ENCODE measurements at places on chromosomes 12 and 14.

GRCh38 chr12:29066011-29066588, 83.0 kb upstream of the FAR2 start:
- no peak for DNase-seq

- DNase-seq: no peak
Measured at GRCh38 chr12:43106355-43106754, 445.6 kb downstream of the ADAMTS20 start.

GRCh38 chr14:55062517-55063351, 11.3 kb downstream of the MAPK1IP1L start:
- no peak for DNase-seq

DNA sequence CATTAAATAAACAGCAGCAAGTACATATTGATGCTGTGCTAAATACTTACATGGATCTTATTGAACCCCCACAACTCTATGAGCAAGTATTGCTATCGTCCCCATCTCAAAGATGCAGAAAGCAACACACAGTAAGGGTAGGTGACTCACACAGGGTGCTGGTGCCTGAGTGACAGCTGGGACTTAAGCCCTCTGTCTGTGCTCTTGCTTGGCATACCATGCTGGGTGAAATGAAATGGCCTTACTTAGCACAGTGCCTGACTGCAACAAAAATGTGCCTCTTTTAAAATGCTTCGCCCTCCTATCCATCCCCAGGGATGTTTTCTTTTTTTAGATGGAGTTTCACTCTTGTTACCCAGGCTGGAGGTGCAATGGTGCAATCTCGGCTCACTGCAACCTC, 788 bp downstream of the TEX52 start:
- no peak for DNase-seq

- no peak for DNase-seq
Measured at GRCh38 chr12:126147321-126147720, 1082.1 kb downstream of the AACS start.

DNA sequence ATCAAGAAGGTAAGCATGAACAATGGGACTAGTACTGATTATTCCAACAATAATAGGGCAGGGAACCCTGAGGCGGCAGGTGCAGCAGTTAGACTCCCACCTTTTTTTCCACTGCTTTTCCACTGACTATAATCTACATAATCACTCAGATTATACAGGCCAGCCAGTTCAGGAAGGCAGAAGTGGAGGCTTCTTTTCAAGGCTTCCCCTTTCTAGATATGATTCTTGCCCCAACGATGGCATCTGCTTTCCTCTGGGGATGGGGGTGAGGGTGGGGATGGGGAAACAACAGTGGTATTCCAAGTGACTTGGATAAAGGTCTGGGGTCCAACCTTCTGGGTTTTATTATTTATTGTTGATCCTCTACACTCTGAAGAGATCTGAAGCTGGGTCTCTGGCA, 331 bp downstream of the NCKAP1L start:
- DNase-seq: no peak

GRCh38 chr12:56333197-56333678, 562 bp downstream of the PAN2 start:
- DNase-seq: no peak

DNA sequence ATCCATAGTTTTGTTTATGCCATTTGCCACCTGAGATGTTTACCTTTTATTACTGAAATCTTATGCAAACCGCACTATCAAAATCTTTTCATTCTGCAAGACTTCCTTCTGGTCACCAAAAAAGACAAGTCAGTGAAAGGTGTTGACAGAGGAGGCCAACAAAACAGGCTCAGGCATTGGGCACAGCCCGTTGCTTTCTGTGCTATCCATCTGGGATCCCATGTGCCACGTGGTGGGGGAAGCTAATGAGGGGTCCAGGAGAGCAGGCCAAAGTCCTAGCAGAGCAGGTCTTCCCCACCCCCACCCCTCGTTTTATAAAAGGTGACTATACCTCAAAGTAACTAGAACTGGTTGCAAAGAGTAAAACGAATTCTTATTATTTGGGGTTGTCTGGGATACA, 1.2 kb downstream of the ALDH1L2 start:
- no peak for DNase-seq

GRCh38 chr12:116434155-116435011, 124.8 kb upstream of the MAP1LC3B2 start:
- no peak for DNase-seq

DNA sequence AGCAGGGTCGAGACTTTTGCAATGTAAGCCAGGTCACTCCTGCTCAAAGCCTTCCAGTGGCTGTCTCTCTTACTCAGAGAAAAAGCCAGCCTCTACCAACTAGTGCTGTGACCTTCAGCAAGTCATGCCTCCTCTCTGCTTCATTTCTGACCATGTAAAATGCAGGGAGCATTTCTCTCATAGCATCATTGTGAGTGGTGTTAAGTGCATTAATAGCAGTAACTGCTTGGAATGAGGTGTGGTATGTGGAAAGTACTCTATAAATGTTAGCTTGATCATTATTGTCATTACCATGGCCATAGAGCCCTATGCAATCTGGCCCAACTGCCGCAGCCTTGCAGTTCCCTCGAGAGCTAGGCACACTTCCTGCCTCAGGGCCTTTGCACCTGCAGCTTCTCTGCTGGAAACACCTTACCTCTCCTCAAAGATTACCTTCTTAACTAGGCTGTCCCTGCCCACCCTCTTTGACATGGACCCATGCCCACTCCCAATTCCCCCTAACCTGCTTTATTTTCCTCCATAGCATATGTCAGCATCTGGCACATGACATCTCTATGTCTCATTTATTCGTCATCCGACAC, 10.9 kb downstream of the PLEKHD1 start:
- DNase-seq: no peak

- DNase-seq: no peak
Measured at GRCh38 chr14:90809530-90810312, 6.5 kb downstream of the TTC7B start.

- DNase-seq: no peak
Measured at GRCh38 chr12:102009796-102010195, 52.0 kb downstream of the WASHC3 start.

DNA sequence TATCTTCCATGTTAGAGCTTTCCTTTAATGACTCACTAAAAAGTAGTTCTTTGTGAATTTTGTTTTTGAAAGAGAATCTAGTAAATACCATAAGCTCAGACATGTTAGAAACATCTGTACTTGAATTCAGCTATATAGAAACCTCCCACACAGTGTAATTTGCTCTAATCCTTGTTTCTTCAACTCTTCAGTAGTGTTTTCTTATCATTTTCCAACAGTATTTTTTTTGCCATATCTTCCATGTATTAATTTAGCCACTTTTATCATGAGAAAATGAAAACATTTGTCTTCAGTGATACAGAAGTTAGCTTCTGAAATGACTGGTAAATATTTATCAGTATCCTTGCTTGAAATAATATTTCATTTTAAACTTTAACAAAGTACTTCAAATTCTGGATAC, 73.6 kb downstream of the ARID2 start:
- no peak for DNase-seq

- DNase-seq: no peak
Measured at GRCh38 chr12:88896958-88897357, 316.7 kb upstream of the KITLG start.

DNA sequence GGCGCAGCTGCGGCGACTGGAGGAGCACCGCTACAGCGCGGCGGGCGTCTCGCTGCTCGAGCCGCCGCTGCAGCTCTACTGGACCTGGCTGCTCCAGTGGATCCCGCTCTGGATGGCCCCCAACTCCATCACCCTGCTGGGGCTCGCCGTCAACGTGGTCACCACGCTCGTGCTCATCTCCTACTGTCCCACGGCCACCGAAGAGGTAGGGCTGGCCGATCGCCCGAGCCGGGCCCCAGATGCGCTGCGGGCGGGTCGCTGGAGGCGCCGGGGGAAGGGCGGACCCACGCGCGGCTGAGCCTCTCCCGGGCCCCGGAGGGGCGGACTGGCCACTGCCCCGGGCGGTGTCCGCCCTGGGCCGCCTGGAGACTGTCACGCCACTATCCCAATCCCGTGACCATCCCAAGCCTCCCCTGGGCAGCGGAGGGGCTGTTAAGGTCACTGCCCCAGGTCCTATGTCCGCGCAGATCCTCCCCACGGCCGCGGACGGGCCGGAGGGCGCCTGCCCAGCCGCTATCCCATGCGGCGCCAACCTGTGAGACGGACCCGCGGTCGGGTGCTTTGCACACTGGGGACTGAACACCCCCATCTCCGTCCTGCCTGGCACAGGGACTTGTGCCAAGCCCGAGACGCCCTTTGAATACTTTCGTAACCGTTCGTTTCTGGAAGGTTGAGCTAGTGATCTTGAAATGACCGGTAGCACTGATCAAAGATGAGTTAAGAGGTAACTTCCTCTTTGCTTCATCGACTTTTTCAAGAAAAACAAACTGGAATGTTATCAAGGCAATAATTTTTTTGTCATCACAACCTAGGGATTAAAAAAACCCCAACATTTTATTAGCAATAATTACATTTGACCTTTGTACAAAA, 725 bp downstream of the CHPT1 start:
- DNase-seq: no peak

DNA sequence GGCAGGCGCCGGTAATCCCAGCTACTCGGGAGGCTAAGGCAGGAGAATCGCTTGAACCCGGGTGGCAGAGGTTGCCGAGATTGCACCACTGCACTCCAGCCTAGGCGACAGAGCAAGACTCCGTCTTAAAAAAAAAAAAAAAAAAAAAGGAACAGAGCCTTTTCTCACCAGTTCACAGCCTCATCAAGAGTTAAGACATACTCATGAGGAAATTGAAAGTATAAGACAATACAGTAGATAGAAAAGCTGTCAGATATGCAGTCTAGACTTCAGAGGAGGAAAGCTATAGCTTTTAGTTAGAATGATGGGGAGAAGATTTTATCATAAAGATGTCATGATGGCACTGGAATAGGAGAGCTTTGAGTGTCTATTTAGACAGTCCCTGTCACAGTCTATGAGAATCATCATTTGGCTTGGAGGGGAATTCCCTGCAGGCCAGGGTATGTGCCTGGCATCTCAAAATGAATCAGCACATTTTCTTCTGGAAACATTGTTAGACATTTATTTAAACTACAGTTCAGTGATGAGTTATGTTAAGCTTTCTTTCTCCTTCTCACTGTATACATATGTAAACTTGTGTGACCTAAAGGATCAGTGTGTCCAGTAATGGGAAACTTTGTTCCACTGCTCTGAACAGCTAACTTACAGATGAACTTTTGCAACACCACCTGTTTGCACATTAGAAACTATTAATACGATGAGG, 2.9 kb upstream of the RAB35 start:
- no peak for DNase-seq

- DNase-seq: no peak
Measured at GRCh38 chr12:22271023-22271422, 63.5 kb downstream of the ST8SIA1 start.

GRCh38 chr12:128613837-128614590, 209.7 kb downstream of the SLC15A4 start:
- DNase-seq: no peak

- no peak for DNase-seq
Measured at GRCh38 chr12:55676707-55677106, 31.0 kb downstream of the ITGA7 start.

- DNase-seq: no peak
Measured at GRCh38 chr12:115895247-115895646, 382.2 kb downstream of the MED13L start.

- DNase-seq: no peak
Measured at GRCh38 chr12:27751386-27752047, 28.5 kb upstream of the KLHL42 start.

- DNase-seq: no peak
Measured at GRCh38 chr14:77327111-77327510, 6.3 kb downstream of the GSTZ1 start.

DNA sequence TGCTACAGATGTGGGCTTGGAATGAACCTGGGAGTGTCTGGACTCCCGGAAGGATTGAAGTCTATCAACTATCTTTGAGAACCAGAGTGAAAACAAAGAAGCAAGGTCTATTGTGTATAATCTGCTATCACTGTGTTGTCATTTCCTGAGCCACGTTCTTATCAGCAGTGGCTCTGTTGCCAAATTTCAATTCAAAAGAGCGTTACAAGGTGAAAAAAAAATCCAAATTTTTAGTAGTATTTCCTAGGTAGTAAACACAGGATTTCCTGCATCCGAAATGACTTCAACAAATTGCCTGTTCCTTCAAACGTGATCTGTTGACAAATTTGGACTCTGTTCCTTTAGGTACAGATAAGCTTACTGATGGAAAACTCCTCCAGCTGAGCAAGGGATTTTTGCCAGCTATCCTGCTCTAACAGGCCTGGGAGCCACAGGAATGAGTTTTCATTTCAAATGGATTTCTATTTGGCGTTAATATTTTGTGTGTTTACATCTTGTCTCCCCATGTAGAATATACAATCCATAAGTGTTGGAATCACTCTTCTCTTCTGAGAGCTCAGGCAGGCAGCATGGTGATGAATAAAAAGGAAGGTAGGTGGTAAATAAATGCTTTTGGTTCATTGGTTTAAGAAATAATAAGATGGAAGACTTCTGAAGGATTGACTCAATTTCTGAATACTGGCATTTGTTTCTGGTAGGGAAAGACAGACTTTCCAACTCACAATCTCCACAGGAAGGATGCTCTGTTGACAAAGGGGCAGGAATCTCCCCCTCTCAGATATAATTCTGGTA, 58.5 kb downstream of the GPR135 start:
- no peak for DNase-seq

DNA sequence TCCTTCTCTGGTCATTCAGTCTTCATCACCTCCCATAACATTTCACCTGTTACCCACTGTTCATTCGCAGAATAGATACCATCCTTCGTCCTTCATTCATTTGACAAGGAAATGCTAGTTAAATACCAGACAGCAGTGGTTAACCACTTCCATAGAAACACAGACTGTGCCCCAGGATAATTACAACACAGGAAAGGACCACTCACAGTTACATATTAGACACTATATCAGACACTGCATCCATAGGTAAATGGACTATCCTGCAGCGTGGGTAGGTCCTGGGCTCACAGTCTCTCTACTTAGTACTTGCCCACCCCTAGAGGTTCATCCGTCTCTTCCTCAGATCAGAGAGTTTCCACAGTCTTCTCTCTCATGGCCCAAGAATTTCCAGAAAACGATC, 1044.6 kb downstream of the VRK1 start:
- DNase-seq: no peak

- no peak for DNase-seq
Measured at GRCh38 chr14:92549859-92550230, 36.3 kb downstream of the RIN3 start.

DNA sequence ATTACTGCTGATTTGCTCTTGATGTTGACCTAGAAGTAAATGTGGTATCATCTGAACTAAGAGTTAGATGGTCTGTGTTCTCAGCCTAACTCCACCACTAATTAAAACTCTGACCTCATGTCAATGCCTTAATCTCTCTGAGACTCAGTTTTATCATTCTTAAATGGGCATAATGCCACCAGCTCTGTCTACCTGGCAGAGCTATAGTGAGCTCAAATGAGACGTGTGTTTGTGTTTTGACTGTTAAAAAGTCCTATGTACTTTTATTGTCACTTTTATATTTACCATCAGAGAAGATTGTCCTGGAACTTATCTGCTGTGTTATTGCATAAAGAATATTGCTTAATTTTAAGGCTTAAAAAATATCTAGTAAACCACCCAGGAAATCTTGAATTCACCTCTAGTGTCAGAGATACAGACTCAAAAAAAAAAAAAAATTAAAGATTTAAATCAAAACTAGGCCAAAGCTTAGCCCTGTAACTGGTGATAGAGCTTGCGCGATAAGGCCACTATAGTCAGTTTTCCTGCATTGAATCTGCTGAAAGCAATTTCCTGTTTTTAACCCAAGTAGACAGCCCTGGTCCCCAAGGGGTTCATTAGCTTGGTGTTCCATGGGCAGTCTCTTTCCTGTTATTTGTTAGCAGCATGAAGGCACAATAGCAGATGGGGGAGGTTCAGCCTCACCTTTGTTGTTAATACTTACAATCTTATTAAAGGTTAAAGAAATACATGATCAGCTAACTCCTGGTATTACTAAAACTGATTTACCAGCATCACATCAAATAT, 261.8 kb downstream of the ATP23 start:
- DNase-seq: no peak
